Erythroblast (primary cell): ENCODE measurements at places on chromosomes 4 and X.
A peak's percentile ranks its signal among the peaks of the same experiment; 100 is the strongest.

- peak; percentile 7 for DNase-seq
Measured at GRCh38 chr4:6258741-6259140, 10.9 kb upstream of the WFS1 start.

DNA sequence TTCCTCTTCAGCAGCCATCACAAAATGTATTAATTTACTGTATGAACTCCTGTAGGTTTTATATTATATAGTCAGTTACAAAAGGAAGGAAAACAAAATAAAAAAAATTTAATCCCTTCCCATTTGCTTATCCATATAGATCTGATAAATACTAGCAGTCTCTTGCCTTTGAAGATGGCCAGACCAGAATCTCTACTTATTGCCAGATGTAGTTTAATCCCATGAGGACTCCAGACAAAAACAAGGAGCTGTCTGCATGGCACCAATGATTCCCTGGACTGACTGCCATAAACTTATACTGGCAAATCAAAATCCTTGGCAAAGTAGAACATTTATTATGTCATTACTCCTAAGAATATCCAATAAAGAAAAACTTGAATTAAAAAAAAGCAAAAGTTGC is 223.3 kb upstream of the MAB21L2 start:
- no peak for DNase-seq

DNA sequence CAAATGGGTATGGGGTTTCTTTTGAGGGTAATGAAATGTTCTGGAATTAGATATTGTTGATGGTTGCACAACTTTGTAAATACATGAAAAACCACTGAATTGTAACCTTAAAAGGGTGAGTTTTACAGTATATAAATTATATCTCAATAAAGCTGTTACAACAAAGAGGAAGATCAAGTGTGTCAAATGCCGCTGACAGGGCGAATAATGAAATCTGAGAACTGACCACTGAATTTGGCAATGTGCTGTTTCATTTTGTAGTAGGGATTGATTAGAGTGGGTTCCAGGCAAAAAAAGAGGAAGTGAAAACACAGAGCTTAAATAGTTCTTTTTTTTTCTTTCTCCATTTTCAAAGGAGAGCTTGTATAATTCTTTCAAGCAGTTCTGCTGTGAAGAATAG is 161.1 kb upstream of the NAP1L5 start:
- no peak for DNase-seq

DNA sequence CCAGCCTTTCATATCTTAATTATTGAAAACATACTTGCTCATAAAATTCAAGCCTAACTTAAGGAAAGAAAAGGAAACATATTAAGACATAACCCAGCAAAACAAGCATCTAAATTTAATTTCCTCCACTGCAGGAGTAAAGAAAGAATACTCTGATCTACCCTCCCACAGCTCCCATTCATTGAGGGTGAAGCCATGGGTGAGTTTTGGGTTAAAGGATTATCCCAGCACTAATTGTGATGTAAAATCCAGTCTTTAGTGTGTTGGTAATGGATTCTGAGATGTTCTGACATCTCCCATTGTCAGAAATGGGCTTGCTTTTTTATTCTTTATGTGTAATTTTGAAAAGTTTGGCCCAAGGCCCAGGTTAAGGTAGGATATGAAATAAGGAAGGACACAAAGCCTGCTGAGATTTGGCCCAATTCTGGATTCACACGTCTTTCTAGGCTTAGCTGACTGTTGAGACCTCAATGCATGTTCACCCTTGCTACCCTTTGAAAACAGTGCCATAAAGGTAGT is 50.4 kb downstream of the SPARCL1 start:
- no peak for DNase-seq

GRCh38 chrX:1435241-1435895 is 17.3 kb downstream of the ASMTL start:
- no peak for DNase-seq

GRCh38 chrX:133495464-133496391 is 80.4 kb upstream of the GPC4 start:
- no peak for DNase-seq

DNA sequence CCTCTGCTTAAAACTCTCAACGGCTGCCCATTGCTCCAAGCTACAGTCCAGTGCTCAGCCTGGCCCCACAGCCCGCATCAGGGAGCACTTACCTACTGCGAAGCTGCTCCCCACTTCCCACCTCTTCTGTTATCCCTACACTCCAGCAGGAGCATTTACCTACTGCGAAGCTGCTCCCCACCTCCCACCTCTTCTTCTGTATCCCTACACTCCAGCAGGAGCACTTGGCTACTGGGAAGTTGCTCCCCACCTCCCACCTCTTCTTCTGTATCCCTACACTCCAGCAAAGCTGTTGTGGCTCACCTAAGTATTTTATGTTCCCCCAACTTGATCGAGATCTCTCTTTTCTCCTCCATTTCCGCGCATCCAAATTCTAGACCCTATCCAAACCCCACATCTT is 563.3 kb upstream of the ZFP42 start:
- DNase-seq = no peak

- no peak for DNase-seq
Measured at GRCh38 chr4:111960241-111960667, 185.0 kb upstream of the FAM241A start.

GRCh38 chr4:139515531-139515958 is 40.5 kb downstream of the SETD7 start:
- no peak for DNase-seq
